GM23338 (cell line): ENCODE measurements at places on chromosomes 13 and 19. TPM values are rescaled to one million over a fixed set of nuclear protein-coding genes. Genes with fewer than 3 reads are reported as not detected.
A peak's percentile ranks its signal among the peaks of the same experiment; 100 is the strongest.

DNA sequence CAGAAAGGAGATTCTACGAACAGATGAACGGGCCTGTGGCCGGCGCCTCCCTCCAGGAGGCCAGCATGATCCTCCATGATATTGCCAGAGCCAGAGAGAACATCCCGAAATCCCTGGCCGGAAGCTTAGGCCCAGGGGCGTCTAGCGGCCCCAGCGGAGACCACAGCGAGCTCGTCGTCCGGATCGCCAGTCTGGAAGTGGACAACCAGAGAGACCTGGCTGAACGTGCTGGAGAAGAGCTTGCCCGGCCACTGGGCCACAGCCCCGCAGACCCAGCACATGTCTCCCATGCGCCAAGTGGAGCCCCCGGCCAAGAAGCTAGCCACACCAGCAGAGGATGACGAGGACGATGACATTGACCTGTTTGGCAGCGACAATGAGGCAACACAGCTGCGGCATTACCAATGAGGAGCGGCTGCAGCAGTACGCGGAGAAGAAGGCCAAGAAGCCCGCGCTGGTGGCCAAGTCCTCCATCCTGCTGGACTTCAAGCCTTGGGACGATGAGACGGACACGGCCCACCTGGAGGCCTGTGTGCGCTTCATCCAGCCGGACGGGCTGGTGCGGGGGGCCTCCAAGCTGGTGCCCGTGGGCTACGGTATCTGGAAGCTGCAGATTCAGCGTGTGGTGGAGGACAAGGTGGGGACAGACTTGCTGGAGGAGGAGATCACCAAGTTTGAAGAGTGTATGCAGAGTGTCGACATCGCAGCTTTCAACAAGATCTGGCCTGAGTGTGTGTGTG is 78.8 kb upstream of the FRY start:
- H3K27ac ChIP-seq: no peak overlapping the region
- no peaks in the 10 kb centered on the region for H3K4me1 ChIP-seq
- H3K27me3 ChIP-seq: no peaks in the 10 kb centered on the region
- H3K4me3 ChIP-seq: no peak overlapping the region

DNA sequence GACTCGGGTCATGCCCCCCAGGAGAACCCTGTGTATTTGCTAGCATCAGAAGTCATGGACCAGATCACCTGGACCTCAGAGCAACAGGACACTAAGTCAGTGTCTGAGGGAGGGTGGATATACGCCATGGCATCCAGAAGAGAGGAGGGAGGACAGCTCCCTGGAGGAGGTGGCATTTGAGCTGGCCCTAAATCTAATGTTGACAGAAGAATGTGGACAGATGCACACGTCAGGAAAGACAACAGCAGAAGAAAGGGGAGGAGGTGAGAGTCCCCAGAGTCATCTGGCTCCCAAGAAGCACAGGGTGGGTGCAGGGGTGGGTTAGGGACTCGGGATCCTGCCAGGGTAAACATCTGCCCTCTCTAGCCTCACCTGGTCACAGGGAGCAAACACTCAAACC is 24.5 kb upstream of the CCNE1 start:
- H3K36me3 ChIP-seq: no peaks in the 10 kb centered on the region
- no peak for DNase-seq
- no peaks in the 10 kb centered on the region for H3K27me3 ChIP-seq
- no peak overlapping the region for H3K27ac ChIP-seq

DNA sequence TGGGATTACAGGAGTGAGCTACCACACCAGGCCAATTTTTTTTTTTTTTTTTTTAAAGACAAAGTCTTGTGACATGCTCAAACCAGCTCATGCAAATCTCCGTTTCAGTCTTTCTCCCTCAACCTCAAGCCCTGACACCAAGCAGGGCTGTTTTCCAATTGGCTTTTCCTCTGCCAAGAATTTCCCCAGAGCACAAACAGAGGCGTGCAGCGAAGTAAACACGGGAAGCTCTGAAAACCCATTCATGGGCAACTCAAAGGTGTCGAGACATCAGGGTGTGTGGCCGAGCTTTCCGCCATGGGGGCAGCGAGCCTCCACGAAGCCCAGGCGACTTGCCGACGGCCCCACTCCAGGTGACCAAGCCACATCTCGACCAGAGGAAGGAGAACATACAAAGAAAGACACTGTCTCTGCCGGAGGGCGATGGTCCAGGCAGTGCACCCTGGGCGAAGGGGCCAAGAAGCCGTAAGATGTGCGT is 70.0 kb downstream of the INSR start:
- no peak overlapping the region for H3K4me3 ChIP-seq
- H3K27ac ChIP-seq: no peak overlapping the region
- H3K4me1 ChIP-seq: peaks cover 10% of the 10 kb centered on the region; the same call in 1 of the 2 replicates
- DNase-seq: no peak
- H3K36me3 ChIP-seq: no peaks in the 10 kb centered on the region
- H3K27me3 ChIP-seq: no peaks in the 10 kb centered on the region

Gene ZNF296
- 10.3 and 13.4 TPM in 2 replicates for total RNA-seq

DNA sequence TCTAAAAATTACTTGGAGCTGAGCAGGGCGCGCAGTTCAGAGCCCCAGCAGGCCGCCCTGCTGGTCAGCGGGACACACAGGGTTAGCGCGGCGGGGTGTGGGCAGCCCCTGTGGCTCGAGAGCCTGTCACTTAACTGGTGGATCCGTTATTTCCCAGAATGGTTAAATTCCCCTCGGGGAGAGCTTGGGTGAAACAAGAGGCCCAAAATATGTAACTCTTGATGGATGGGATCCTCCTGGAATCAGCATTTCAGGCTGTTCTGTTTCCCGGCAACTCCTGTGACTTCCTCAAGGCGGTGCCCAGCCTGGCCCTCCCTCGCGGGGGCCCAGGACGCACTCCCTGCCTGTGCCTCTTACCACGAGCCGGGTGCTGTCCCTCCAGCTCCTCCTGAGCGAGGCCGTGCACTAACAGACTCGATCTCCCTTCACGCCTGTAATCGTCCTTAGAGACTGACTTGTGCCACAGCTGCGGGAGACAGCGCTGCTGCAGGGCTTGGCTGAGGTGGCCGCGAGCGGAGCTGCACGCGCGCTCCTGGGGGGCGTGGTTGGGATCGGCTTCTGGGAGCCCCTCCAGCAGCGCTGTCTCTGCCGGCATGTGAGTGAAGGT is 9.7 kb downstream of the PTBP1 start:
- H3K4me1 ChIP-seq: peaks cover 2% of the 10 kb centered on the region; the same call in 1 of the 2 replicates
- no peaks in the 10 kb centered on the region for H3K27me3 ChIP-seq
- peak overlapping the region; percentile 70 for H3K27ac ChIP-seq
- no peak overlapping the region for H3K4me3 ChIP-seq

DNA sequence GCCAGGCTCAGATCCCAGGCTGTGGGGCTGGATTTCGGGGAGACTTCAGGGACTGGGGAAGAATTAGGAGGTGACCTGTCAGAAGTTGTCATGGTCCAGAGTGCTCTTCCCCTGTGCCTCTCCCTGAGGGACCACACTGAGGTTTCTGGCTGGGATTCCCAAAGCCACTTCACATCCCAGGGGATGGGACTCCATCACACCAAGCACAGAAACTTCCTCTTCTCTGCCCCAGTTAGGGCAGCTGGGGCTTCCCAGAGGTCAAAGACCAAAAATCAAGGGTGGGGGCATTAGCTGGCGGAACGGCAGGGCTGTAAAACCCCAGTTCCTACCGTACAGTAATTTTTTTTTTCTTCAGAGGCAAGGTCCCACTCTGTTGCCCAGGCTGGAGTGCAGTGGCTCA is 7.4 kb downstream of the FCER2 start:
- H3K36me3 ChIP-seq: no peaks in the 10 kb centered on the region
- 0 out of 2 replicates have a peak, but pooled peaks cover 4% of the 10 kb centered on the region for H3K4me1 ChIP-seq
- no peak overlapping the region for H3K4me3 ChIP-seq
- no peak overlapping the region for H3K27ac ChIP-seq
- no peak for DNase-seq
- H3K27me3 ChIP-seq: no peaks in the 10 kb centered on the region

DNA sequence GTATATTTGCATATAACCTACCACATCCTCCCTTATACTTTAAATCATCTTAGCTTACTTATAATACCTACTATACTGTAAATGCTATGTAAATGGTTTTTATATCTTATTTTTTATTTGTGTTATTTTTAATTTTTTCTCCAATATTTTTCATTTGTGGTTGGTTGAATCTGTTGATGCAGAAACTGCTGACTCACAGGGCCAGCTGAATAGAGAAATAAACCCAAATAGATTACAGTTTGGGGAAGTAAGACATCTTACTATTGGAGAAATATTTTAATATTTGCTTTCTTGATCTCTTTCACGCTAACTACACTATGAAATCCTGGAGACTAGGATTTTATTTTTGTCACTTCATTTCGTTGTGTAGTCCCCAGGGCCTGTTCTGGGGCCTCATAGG is 7.1 kb downstream of the SMAD9 start:
- no peak overlapping the region for H3K4me3 ChIP-seq
- H3K27me3 ChIP-seq: peaks cover 15% of the 10 kb centered on the region
- DNase-seq: no peak
- no peak overlapping the region for H3K27ac ChIP-seq
- no peaks in the 10 kb centered on the region for H3K36me3 ChIP-seq
- no peaks in the 10 kb centered on the region for H3K4me1 ChIP-seq

Gene SUGT1
- total RNA-seq: 60.9 and 61.3 TPM in 2 replicates

- no peak overlapping the region for H3K4me3 ChIP-seq
- H3K4me1 ChIP-seq: no peaks in the 10 kb centered on the region
- H3K27me3 ChIP-seq: no peaks in the 10 kb centered on the region
- DNase-seq: no peak
Measured at GRCh38 chr13:98917116-98917515, 60.7 kb downstream of the DOCK9 start.

- H3K4me1 ChIP-seq: no peaks in the 10 kb centered on the region
- no peaks in the 10 kb centered on the region for H3K36me3 ChIP-seq
- H3K27ac ChIP-seq: no peak overlapping the region
- no peak overlapping the region for H3K4me3 ChIP-seq
- no peaks in the 10 kb centered on the region for H3K27me3 ChIP-seq
Measured at GRCh38 chr13:77574096-77574495, 38.6 kb downstream of the SCEL start.

DNA sequence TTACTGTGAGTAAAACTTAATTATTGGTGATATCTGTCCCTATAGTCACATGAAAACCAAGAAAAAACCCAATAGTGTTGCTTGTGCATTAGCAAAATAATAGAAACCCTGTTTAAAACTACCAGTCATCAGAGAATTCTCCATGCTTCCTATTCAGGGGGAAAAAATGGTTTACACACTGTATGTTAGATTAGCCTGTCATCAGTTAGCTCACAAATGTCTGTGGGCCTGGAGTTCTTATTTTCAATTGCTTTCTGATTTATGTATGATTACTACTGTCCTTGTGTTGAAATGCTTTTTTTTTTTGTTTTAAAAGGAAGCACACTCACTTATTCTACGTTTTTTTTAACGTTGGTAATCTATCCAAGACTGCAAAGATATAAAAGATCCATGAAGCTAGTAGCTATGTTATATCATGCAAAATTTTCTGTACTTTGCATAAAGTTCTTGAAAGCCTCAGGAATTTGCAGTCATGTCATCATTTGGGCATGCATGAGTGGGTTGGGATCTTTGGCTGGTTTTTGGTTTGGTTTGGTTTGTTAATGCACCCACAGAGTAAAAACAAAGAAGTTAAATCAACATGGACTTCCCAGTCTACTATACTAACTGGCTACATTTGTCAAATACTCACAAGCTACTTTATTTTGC is 25.9 kb downstream of the RXFP2 start:
- no peak for DNase-seq
- no peaks in the 10 kb centered on the region for H3K36me3 ChIP-seq
- H3K4me1 ChIP-seq: peaks cover 11% of the 10 kb centered on the region; the same call in 1 of the 2 replicates

- no peaks in the 10 kb centered on the region for H3K27me3 ChIP-seq
- no peak overlapping the region for H3K4me3 ChIP-seq
- H3K4me1 ChIP-seq: peaks cover 3% of the 10 kb centered on the region
- no peak overlapping the region for H3K27ac ChIP-seq
- DNase-seq: no peak
- no peaks in the 10 kb centered on the region for H3K36me3 ChIP-seq
Measured at GRCh38 chr19:49716154-49716553, 25.2 kb downstream of the CPT1C start.

DNA sequence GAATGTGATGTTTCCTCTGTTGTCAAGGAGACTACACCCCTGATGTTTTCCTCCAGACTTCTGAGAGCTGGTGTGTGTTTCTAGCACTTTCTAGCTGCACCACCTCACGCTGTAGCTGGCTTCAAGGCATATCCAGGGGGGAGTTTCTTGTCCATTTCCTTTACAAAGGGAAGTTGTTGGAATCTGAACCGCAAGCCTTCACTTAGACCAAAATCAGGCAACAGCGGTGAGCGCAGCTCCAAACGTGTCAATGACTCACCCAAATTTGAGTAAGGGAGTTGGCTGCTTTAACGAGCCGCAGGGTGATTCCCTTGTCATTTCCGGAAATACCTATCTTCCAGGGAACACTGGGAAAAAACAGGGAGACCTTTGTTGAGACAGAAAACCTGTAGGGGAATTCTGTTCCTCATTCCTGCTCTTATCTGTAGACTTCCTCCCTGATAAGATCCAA is 2.5 kb downstream of the LDLR start:
- peaks cover 48% of the 10 kb centered on the region for H3K4me1 ChIP-seq
- peak overlapping the region; percentile 98 for H3K27ac ChIP-seq
- peak overlapping the region; percentile 99 for H3K4me3 ChIP-seq
- peaks cover 48% of the 10 kb centered on the region for H3K36me3 ChIP-seq
- DNase-seq: peak; percentile 56

Gene IGSF23
- not detected in 2 replicates for total RNA-seq

GRCh38 chr13:100428986-100429385 is 159.6 kb downstream of the GGACT start:
- peak overlapping the region; percentile 72 for H3K27ac ChIP-seq
- no peak for DNase-seq
- no peaks in the 10 kb centered on the region for H3K36me3 ChIP-seq
- no peak overlapping the region for H3K4me3 ChIP-seq
- H3K4me1 ChIP-seq: peaks cover 4% of the 10 kb centered on the region; the same call in 1 of the 2 replicates
- no peaks in the 10 kb centered on the region for H3K27me3 ChIP-seq

Gene PSG11
- not detected in 2 replicates for total RNA-seq

DNA sequence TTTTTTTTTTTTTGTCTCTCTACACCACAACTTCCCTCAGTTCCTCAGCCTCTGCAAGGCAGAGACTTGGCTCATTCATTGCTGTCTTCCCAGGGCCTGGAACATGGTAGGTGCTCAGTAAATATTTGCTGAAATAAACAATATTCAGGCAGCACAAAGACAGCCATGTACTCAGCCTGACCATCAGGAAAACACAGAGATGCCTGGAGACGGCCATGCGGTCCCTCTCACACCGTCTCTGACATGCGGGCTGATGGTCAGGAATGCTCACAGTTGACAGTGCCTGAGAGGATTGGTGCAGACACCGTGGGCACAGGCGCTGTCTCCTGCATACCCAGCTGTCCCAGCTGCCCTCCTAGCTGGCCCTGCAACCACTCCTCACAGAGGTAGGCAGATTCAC is 924 bp downstream of the PRAM1 start:
- DNase-seq: no peak
- H3K27me3 ChIP-seq: no peaks in the 10 kb centered on the region
- H3K4me1 ChIP-seq: peaks cover 4% of the 10 kb centered on the region
